Panc1 (cell line): ENCODE measurements at places on chromosomes 12 and 14. TPM values are rescaled to one million over a fixed set of nuclear protein-coding genes. Genes with fewer than 3 reads are reported as not detected.

DNA sequence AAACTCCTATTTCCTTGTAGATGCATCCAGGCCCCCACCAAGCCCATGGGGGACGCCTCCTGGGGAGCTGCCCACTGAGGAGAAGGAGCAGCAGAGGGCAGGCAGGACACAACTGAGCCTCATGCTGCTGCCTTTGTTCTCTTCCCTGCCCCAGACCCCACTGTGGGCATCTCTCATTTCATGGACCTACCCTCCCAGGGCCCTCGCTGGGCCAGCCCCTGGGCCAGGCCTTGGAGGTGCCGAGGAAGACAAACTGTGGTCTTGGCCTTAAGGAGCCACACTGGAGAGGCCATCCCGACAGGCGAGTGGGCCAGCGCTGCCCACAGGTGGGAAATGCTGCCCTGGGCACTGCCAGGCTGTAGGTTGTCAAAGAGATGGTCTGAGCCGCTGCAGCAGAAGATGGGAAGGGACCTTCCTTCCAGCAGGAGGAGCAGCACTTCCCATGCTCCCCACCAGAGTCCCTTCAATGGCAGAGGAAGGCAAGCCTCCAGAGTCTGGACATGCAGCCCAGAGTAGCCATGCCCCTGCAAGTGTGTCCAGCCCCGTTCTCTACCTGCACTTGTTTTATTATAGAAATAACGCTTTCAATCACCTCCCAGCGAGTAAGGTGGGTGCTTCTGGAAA is 147.4 kb downstream of the BCL11B start:
- H3K4me1 ChIP-seq: no peaks in the 10 kb centered on the region
- H3K4me3 ChIP-seq: no peak overlapping the region
- H3K27me3 ChIP-seq: no peaks in the 10 kb centered on the region
- no peak overlapping the region for H3K27ac ChIP-seq
- no peaks in the 10 kb centered on the region for H3K36me3 ChIP-seq
- no peak for DNase-seq

GRCh38 chr12:5567016-5567725 is 135.3 kb downstream of the NTF3 start:
- H3K36me3 ChIP-seq: no peaks in the 10 kb centered on the region
- H3K27ac ChIP-seq: no peak overlapping the region
- DNase-seq: no peak
- H3K4me1 ChIP-seq: no peaks in the 10 kb centered on the region

GRCh38 chr12:114732426-114733030 is 48.6 kb upstream of the TBX3 start:
- no peak overlapping the region for H3K27ac ChIP-seq
- no peak overlapping the region for H3K4me3 ChIP-seq
- DNase-seq: no peak
- no peaks in the 10 kb centered on the region for H3K27me3 ChIP-seq

DNA sequence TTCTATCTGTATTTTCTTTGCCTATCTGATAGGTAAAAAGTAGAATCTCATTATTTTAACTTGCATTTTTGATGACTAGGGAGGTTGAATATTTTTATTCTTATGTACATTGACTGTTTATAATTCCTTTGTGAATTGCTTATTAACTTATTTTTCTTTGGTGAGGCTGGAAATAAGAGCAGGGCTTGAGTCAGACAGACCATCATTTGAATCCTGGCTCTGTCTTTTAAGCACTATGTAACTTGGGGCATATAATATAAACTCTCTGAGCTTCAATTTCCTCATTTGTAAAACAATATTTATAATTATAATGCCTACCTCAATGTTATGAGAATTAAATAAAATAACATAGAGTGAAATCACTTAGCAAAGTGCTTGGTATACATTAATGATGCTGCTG is 108.9 kb downstream of the MSRB3 start:
- H3K4me1 ChIP-seq: no peaks in the 10 kb centered on the region
- no peaks in the 10 kb centered on the region for H3K27me3 ChIP-seq
- H3K4me3 ChIP-seq: no peak overlapping the region
- no peaks in the 10 kb centered on the region; the same call in 1 of the 2 replicates for H3K36me3 ChIP-seq
- no peak overlapping the region for H3K27ac ChIP-seq

DNA sequence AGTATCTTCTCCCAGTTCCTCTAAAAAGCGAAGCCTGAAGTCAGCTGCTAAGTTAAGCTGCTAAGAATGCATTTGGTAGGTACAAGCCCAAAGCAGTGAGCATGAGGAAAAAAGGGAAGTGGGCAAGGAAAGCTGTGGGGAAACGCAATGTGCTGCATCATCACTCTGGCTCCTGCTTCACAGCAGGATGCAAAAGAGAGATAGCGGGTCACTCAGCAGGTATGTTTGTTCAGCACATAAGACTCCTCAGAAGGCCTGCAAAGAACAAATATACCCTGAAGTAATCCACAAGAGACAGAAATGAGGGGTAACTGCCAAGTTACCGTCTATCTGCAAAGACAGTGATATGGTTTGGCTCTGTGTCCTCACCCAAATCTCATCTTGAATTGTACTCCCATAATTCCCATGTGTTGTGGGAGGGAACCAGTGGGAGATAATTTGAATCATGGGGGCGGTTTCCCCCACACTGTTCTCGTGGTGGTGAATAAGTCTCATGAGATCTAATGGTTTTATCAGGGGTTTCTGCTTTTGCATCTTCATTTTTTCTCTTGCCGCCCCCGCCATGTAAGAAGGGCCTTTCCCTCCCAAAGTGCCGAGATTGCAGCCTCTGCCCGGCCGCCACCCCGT is 127.4 kb upstream of the EGLN3 start:
- H3K4me1 ChIP-seq: peaks cover 11% of the 10 kb centered on the region
- H3K36me3 ChIP-seq: no peaks in the 10 kb centered on the region; the same call in 1 of the 2 replicates
- H3K27ac ChIP-seq: no peak overlapping the region
- H3K4me3 ChIP-seq: no peak overlapping the region
- DNase-seq: no peak
- no peaks in the 10 kb centered on the region for H3K27me3 ChIP-seq

DNA sequence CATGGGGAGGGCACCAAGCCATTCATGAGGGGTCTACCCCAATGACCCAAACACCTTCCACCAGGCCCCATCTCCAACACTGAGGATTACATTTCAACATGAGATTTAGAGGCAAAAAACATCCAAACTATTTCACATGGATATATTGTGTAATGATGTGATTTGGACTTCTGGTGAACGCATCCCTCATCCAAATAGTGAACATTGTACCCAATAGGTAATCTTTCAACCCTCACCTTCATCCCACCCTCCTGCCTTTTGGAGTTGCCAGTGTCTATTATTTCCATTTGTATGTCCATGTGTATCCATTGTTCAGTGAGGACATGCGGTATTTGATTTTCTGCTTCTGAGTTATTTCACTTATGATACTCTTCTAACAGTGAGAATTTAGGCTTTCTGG is 16.1 kb upstream of the GAS2L3 start:
- no peak for DNase-seq
- H3K27ac ChIP-seq: no peak overlapping the region
- no peak overlapping the region for H3K4me3 ChIP-seq
- H3K27me3 ChIP-seq: no peaks in the 10 kb centered on the region
- H3K4me1 ChIP-seq: no peaks in the 10 kb centered on the region

DNA sequence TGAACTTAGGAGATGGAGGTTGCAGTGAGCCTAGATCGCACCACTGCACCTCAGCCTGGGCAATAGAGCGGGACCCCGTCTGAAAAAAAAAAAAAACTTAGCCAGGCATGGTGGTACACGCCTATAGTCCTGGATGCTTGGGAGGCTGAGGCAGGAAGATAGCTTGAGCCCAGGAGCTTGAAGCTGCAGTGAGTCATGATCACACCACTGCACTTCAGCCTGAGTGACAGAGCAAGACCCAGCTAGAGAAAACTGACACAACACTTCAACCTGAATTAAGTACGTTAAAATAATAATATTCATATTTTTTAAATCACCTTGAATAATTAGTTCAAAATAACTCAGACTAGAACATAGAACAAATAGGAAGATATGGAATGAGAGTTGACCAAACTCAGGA is 5.7 kb upstream of the CATSPERB start:
- DNase-seq: no peak
- H3K36me3 ChIP-seq: no peaks in the 10 kb centered on the region
- no peaks in the 10 kb centered on the region for H3K4me1 ChIP-seq
- H3K4me3 ChIP-seq: no peak overlapping the region
- H3K27me3 ChIP-seq: no peaks in the 10 kb centered on the region; the same call in 1 of the 2 replicates

DNA sequence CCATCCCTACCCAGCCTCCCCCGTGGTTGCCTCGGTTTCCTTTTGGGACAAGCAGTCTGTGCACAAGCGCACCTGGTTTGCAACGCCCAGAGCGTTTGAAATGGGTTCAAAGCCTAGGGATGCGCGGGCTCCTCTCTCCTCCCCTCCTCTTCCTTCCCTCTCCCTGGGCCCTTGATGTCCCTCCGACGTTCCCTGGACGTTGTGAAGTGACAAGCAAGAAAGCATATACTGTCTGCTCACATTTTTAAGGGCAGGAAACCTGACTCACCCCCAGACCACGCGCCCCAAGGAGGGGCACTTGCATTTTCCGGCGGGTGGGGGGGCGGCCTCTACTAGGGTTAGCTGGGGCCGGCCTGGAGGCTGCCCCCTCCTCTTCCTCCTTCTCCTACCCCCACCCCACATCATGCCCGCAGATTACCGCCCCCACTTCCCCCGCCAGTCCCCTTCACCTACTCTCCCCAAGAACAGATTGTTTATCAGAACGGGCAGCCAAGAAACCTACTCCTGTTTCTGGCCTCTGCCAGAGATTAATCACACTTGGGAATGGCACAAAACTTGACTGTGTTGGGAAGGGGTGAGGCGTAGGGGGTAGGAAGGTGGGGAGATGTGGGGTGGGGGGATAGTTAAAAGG is 9.5 kb upstream of the IRF2BPL start:
- H3K4me1 ChIP-seq: peaks cover 80% of the 10 kb centered on the region
- H3K27me3 ChIP-seq: no peaks in the 10 kb centered on the region
- H3K27ac ChIP-seq: peak overlapping the region; percentile 99
- H3K4me3 ChIP-seq: no peak overlapping the region
- no peak for DNase-seq
- H3K36me3 ChIP-seq: no peaks in the 10 kb centered on the region

DNA sequence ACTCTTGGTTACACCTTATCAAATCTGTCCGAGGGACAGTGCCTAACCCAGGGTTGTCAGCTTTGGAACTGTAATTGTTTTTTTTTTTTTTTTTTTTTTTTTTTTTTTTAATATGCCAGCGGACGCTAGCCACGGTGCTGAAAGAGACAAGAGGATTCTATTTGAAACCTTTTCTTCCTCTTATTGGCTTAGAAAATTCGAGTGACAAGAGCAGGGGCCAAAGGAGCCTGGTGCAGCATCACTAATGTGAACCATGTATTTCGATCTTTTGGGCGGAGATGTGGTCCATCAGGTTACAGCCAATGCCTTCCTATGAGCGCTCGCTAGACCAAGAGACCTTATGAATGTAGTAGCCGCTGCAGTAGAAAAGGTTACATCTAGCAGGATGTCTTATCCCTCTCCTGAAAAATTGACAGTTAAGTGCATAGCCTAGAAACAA is 922 bp downstream of the PTPRR start:
- no peaks in the 10 kb centered on the region for H3K36me3 ChIP-seq
- H3K27ac ChIP-seq: no peak overlapping the region
- no peaks in the 10 kb centered on the region for H3K4me1 ChIP-seq
- H3K27me3 ChIP-seq: peaks cover 2% of the 10 kb centered on the region

RPL10L gene
- not detected for total RNA-seq

IQSEC3 gene
- not detected for total RNA-seq

RABGGTA gene
- total RNA-seq: 30.9 TPM

PLEKHG7 gene
- total RNA-seq: not detected

PPP2R5E gene
- total RNA-seq: 47.2 TPM
